Activated naive CD4-positive, alpha-beta T cell treated with Interleukin-2 at 50 U/mL for 16 hours (primary cell): ENCODE measurements at places on chromosomes 2 and 18.

- no peak for DNase-seq
Observed at GRCh38 chr2:23269747-23270146, 115.2 kb upstream of the KLHL29 start.

DNA sequence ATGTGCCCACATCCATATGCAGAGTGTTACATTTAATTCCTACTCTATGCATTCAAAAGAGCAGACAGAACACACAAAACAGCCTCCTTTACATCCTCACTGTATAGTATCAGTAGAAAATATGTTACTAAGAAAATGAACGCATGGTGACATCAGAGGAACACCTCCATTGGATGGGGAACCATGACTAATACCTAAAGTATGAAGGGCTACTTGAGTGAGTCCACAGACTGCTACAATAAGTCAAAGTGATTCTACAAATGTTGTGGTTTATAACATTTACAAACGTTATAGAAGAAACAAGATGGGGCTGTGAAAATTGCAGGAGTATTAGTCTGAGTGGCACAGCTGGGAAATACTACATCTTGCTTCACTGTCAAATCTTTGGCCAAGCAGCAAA lies 1830.9 kb upstream of the PIK3C3 start:
- no peak for DNase-seq

DNA sequence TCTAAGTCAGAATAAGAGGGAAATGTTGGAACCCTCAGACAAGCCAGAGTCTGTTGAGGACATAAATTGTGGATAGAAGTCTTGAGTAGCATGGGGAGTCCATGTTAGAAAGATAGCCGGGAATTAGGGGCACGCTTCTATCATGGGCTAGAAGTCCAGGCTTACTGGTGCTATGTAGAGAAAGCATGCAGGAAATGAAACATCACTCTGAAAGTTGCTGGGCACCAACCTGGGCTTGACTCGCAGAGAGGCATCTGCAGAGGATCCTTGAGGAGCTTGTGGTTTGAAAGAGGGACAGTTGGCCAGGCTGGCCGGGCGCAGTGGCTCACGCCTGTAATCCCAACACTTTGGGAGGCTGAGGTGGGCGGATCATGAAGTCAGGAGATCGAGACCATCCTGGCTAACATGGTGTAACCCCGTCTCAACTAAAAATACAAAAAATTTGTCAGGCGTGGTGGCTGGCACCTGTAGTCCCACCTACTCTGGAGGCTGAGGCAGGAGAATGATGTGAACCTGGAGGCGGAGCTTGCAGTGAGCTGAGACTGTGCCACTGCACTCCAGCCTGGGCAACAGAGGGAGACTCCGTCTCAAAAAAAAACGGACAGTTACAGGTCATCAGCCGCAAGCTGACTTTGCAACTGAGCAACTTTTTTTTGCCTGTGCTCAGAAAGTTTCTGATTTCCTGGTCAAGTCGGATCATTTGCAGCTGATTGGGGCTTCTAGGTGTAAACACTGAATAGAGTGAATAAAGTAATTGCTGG lies 24.9 kb downstream of the CERS6 start:
- no peak for DNase-seq

DNA sequence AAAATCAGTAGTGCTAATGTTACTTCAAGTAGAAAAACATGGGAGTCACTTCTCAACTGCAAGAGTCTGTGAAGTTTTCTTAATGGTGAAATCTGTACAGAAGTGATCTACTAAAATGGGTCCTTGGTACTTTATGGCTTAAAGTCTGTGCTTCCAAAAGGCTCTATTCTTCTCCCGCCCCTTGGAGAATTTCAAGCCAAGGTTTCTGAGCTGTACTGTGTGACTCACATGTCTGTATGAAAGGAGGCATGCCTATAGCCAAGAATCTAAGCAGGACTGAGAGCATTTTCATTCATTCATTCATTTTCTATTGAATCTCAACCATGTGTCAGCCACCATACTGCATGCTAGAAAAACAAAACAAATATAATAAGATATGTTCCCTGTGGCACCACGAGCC lies 19.8 kb upstream of the DDX18 start:
- DNase-seq, result no peak

DNA sequence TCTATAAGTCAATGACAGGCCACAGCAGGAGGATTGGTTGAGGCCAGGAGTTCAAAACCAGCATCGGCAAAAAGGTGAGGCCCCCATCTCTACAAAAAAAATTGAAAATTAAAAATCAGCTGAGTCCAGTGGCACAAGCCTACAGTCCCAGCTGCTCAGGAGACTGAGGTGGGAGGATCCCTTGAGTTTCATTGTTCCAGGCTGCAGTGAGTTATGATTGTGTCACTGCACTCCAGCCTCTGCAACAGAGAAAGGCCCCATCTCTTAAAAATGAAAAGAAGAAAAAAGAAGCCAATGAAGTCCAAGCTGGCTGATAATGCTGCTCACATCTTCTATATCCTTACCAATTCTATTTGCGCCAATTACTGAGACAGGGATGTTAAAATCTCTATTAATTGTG lies 39.1 kb downstream of the MRPS5 start:
- DNase-seq, result no peak

- DNase-seq, result no peak
Observed at GRCh38 chr2:67272195-67272594, 124.9 kb upstream of the ETAA1 start.

- no peak for DNase-seq
Observed at GRCh38 chr2:45797451-45798230, 146.2 kb downstream of the PRKCE start.

DNA sequence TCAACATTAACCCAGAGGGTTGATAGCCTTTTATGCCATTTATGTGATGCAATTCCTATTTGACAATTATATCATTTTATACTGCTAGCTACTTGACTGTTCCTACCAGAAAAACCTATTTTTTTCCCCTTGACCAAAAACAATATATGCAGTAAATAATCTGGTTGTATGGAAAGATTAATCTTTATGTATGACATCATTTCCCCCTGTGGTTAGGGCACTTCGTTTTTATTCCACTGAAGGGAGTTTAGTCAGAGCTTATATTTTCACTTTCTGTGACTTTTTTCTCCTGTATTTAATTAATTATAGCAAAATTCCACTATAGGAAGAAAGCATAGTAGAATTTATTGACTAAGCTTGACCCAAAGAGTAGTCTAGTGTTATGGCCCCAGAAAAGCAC lies 107.6 kb downstream of the HAUS1 start:
- no peak for DNase-seq

GRCh38 chr2:201220102-201220570 lies 37.2 kb downstream of the CASP10 start:
- DNase-seq, result no peak
